ENCODE measurements at places on chromosomes 3 and 15.

- no peak for DNase-seq
Measured at GRCh38 chr3:186362988-186363387, 954 bp upstream of the DGKG start.

GRCh38 chr3:176526225-176526624, 671.1 kb downstream of the TBL1XR1 start:
- no peak for DNase-seq

DNA sequence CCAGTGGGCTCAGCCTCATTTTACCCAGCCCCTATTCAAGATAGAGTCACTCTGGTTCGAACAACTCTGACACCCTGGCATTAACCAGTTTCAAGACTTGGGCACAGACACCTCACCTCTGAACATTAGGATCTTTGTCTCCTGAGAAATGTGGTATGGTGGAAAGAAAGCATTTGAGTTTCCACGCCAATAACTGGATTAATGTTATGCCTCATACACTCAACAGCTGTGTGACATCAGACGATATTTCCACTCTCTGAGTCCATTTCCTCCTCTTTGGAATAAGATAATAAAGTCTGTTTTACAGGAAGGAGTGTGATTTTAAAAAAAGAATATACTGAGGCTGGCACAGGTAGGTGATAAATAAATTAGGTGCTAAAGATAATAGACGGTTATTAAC, 121.3 kb upstream of the CHL1 start:
- DNase-seq: no peak

GRCh38 chr3:58560771-58561311, 16.4 kb downstream of the FAM107A start:
- DNase-seq: no peak

GRCh38 chr15:38028869-38029268, 94.4 kb downstream of the TMCO5A start:
- no peak for DNase-seq

DNA sequence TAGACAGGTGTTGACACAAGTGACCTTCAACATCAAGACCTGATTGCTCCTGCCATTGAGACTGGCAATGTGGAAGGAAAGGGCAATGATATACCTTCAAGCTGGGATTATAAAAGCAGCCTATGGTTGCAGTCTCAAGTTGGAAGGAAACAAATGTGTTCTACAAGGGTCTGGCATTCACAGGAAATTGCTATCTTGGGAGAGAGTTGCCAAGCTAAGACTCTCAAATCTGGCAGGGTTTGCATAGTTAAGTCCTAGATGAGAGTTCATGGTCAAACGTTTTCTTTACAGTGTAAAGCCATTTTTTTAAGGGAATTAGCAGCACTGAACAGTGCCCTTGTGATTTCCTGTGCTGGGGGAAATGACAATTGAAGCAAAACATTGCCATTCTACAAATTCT, 546.9 kb upstream of the CFAP20DC start:
- no peak for DNase-seq

Data from thoracic aorta (tissue), 2 donors.